ENCODE measurements at places on chromosomes 13 and 19.

GRCh38 chr13:35747594-35747993 lies 271.1 kb upstream of the MAB21L1 start:
- no peak for DNase-seq

GRCh38 chr13:104759069-104759468 lies 1692.9 kb upstream of the SLC10A2 start:
- DNase-seq: no peak

GRCh38 chr19:43760941-43761340 lies 6.2 kb upstream of the SMG9 start:
- DNase-seq: no peak

GRCh38 chr13:100503622-100504021 lies 85.0 kb downstream of the GGACT start:
- DNase-seq: no peak

- DNase-seq: no peak
Measured at GRCh38 chr13:100842136-100842535, 167.5 kb upstream of the TMTC4 start.

DNA sequence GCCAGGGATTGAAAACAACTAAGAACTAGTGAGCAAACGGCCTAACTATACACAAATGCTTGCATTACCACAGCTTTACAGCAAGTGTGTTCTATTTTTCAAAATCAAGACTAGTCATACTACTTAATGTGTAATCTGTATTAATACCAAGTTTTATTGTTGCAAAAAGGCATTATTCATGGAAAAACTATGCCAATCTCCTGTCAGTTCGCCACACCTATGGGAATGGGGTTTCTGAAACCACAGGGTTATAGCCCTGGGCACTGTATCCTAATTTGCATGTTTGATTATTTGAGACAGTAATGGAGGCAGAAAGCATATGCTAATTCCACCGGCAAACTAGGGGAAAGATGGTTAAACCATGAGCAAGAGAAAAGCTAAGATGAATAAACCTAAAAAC lies 14.3 kb downstream of the GAS6 start:
- no peak for DNase-seq

DNA sequence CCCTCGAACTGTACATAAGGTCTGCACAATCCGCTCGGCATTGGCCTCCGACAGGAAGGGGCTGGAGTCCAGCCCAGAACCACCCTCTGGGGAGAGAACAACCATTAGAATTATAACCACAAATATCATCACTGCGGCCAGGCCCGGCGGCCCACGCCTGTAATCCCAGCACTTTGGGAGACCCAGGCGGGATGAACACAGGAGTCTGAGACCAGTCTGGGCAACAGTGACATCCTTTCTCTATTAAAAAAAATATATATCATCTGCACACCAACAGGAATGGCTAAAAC lies 11.4 kb downstream of the COQ8B start:
- DNase-seq: no peak

DNA sequence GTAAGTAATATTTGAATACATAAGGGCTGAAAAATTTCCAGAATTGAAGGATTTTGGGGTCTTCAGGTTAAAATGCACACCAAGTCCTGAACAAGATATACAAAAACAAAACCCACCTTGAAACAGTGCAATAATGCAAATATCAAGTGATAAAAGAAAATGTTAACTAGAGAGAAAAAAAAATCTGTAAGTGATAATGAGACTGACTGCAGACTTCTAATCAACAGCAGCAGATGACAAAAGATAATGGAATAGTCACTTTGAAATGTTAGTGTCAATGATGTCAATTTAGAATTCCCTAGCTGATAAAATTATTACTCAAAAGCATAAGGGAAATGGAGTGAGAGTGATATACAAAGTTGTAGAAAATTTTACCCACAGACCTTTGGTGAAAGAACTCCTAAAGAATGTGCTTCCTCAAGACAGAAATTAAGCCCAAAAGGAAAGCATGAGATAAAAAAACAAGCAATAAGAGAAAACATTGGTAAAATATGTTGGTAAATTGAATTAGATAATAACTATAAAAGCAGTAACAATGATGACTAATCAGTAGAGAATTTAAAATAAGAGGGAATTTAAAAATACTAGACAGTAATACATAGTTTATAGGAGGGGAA lies 12.4 kb upstream of the DGKH start:
- DNase-seq: no peak

- no peak for DNase-seq
Measured at GRCh38 chr19:34678421-34678820, 943 bp downstream of the ZNF302 start.

- no peak for DNase-seq
Measured at GRCh38 chr13:105982219-105982930, 553.1 kb downstream of the EFNB2 start.

- no peak for DNase-seq
Measured at GRCh38 chr19:11288349-11288748, 7.6 kb upstream of the TSPAN16 start.

- DNase-seq: no peak
Measured at GRCh38 chr19:39709026-39709872, 5.0 kb downstream of the LGALS14 start.

DNA sequence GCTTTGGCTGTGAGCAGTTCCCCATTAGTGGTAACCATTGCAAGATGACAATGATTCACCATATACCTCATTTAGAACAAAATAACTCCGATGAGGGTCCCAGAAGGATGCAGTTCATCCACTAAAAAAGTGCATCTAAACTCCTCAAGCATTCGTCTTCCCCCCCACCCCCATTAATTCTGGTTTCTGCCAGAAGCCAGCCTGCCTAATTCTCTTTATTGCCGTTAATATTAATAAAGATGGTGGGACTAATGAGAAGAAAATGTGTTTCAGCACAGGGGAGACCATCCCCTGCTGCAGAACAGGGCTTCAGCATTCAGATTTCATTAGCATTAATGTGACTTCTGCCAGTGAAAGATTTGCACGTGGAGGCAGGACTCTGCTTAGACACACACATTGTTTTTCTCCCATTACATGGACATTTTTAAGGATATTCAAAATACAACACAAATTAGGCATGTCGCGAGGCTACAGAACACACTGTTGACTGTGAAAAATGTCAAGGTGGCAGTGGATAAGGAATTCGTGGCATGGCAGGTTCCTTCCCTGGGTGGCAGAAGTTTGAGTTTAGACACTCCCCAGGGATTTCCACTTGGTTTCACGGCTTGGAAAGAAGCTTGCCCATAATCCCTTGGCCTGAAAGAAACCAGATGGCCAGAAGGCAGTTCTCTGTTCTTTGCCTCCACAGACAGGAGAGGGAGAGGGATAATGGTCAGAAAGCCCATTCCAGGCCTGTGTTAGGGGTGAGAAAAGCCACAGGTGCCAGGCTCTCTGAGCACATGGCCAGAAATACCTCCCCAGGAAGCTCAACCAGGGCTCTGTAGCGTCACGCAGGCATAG lies 236.5 kb downstream of the FOXO1 start:
- DNase-seq: no peak

DNA sequence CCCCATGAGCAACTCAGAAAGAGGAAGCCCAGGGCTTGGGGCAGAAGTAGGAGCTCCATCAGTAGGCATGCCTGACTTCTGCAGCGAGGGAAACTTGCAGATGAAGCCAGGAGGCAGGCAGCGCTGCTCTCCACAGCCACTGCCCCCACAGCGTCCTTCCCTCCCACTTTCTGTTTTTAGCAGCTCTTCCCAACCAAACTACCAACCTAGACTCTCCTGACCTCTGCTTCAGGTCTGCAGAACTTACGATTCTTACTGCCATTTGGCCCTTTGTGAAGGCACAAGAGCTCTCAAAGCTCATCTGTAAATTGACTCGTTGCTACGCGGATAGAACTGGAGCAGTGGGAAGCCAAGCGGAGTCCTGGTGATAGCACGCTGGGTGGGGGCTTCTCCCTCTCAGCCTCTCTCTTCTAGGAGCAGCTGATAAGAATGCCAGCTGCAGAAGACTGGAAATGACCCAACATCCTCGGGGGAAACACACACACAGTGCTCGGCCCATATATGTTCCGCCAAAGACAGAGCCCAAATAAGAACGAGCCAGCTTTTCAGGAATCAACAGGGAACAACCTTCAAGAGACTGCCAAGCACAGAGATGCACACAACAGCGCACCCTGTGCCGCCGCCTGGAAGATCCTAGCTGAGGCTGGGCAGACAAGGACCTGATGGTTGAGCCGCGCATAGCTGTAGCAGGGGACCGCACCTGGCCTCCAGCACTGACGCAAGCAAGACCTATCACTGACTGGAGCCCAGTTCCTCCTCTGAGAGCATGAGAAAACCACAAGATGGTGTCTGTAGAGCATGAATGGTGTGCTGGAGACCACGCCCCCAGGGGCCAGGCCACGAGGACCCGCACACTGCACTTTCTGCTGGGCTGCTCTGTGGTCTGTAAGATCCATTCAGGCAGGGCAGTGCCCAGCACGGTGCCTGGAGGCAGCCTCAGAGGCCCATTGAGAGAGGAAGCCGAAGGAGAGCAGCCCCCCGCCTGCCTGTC lies 15.9 kb upstream of the SLC35E1 start:
- DNase-seq: no peak

GRCh38 chr13:91356919-91357612 lies 9.6 kb downstream of the MIR17HG start:
- DNase-seq: no peak

DNA sequence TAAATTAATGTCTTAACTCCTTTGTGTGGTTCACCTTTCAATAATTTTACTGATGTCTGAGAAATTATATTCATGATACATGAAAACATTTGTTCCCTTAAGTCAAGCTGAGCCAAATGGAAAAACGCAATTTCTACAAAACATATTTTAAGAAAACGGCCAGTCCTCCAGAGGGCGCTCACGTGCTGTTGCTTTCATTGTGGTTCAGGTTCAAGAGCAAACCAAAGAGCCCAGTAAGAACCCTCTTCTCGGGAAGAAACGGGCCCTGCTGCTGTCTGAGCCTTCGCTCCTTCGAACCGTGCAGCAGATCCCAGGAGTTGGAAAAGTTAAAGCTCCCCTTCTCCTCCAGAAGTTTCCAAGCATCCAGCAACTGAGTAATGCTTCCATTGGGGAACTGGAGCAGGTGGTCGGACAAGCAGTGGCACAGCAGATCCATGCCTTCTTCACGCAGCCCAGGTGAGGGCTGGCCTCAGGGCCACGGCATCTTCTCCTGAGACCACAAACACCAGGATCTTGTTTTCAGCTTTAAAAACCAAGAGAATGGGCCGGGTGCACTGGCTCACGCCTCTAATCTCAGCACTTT lies 4.3 kb downstream of the FAAP24 start:
- peak; percentile 81 for DNase-seq

GRCh38 chr19:42424712-42425131 lies 2.5 kb downstream of the LIPE start:
- DNase-seq: peak; percentile 63

DNA sequence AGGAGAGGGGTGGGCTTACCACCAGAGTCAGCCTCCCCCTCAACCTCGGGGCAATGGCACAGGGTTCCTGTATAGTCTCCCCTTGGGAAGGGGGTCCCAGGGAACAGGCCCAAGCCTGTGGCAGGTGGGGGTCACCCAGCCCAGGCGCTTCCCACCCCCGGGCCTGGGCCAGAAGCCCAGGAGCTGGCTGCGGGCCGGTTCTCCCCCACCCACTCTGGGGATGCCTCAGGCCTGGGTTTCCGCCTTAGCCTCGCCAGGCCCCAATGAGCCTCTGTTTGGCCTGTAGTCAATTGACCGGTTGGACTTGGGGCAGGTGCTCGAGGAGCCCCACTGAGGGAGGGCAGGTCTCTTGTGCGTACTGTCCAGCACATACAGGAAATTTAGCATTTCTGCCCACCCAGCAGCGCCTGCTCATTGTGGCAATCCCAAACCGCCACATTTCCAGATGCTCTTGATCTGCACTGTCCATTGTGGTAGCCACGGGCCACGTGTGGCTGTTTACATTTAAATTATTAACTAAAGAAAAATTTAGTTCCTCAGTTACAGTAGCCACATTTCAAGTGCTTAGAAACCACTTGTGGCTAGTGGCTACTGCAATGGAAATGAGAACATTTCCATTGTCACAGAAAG lies 9.9 kb downstream of the LYL1 start:
- no peak for DNase-seq

Measured in upper lobe of right lung (tissue), 1 donor.